RWPE1 (cell line): ENCODE measurements at places on chromosomes 4 and X.

DNA sequence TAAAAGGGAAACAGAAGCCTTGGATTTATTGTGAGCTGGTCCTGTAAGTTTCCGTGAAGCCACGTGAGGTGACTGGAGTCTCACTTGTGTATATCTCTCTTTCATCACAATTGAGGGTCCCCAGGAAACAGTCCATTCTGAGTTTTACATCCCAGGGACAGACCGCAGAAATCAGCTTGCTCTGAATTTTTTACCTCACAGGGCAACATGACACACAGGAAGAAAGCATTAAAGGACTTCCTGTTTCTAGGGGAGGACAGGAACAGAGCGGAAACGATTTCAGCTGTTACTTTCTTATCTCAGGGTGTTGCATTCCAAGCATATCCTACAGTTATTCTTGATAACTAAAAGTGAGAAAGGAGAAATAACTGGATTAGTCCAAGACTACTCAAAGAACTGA is 553.5 kb downstream of the TRAM1L1 start:
- DNase-seq = no peak

DNA sequence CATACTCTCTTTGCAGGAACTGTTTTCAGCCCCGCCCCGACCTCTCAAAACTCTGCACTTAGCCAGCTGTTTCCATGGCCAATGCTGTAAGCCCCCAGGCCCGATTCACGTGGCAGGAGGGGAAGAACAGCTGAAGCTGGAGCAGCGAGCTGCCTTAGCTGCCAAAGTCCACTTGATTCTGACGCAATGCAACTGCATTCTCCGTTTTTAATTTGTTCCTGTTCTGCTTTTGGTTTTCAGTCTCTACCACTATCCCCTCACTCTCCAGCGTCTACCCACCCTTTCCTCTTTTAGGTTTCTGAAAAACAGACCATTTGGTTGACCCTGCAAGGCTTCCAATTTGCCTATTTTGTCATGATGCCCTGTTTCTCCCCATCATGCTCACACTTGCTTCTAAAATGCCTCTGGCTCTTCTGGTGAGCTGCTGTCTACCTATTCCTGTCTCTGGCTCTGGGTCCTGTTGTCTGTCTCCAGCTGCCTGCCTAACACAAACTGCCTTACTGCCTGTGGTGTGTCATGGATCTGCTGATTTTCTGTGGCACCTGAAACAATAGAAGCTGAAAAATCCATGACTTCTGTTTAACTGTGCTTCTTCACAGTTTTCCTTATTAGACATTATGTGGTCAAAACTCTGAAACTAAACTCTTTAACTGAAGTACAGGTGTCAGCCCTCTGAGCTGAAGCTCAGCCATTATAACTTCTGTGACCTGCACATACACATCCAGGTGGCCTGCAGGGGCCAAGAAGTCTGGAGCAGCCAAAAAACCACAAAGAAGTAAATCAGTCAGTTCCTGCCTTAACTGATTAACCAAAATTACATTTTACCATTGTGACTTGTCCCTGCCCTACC is 160.5 kb upstream of the AGTR2 start:
- no peak for DNase-seq

DNA sequence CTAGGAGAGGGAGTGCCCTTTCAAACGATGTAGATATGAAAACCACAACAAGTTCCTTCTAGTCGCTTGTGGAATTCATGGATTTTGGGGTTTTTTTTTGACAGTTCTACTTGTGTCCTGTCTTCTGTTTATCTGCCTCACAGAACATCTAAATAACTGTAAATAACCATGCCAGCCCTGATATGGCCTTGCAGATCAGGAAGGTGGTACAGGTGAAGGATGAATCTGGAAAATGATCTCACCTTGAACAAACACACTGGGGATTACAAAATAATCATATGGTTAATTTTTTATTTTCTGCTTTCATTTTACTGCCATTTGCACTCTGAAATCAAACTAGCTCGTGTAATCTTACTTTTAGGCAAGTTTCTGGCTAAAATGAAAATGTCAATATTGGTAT is 37.2 kb downstream of the GPR82 start:
- DNase-seq = no peak

DNA sequence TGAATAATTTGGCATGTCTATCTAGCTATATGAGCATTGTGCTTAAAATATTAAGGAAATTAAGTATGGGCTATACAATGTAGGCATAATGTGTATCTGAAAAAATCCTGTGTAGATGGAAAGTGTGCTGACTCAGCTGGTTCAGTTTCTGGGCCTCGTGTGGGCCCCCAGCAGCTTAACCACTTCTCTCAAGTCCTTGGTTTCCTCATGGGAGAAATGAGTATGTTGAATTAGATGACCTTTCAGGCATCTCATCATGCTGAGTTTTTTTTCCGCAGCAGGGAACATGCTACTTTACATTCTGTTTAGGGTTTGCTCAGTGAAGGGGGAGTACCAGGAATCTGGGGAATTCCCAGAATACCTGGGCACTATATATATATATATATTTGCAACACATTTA is 30.5 kb downstream of the RHOH start:
- no peak for DNase-seq

DNA sequence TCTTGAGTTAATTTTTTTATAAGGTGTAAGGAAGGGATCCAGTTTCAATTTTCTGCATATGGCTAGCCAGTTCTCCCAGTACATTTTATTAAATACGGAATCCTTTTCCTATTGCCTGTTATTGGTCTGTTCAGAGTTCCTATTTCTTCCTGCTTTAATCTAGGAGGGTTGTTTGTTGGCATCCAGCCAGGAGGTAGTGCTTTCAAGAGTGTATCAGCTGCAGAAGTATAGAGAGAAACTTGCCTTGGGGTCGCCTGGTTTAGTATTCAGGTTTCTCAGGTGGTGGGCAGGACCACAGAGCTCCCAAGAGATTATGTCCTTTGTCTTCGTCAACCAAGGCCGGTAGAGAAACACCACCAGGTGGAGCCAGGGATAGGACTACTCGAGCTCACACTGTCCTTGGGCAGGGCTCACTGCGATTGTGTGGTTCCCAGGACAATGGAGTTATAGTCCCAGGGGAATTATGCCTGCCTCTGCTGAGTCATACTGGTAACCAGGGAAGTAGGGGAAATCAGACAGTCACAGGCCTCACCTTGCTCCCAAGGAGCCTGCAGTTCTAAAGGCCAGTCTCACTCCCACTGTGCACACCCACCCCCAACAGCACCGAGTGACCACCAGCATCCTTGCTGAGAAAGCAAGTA is 168.1 kb downstream of the VSIG4 start:
- peak; percentile 65 for DNase-seq

DNA sequence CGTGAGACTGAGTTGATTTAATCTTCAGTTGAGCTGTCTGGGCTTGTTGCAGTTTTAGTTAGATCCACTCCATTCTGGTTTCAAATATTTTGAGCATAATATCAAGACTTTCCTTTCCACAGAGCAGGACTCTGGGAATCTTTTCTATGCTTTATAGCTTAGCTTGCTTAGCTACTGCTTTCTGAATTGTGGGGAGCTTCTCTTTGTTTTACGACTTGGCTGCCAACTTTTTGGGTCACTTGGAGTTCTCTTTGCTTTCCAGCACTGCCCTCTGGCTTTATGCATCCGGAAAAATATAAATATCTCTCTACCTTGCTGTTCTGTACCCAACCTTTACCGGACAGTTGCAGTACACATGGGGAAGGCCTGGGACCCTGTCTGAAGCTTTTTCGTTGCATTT is 292.1 kb downstream of the STIM2 start:
- peak; percentile 5 for DNase-seq

DNA sequence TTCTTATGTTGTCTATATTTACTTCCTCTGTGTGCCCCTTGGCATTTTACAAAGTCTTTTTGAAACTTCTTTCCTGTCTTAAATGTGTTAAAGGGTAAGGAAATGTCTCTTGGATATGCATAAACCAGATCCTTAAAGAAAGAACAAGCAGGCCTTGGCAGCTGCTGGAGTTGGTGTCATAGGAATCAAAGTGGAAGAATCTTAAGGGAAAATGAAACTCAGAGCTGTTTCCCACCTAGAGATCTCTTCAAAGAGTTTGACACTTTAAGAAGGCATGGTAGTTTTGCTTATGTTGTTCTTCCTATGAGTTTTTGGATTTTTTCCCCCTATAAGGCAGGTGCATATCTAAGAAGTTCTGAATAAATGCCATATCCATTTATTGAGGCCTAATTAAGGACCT is 37.0 kb upstream of the CWH43 start:
- no peak for DNase-seq

DNA sequence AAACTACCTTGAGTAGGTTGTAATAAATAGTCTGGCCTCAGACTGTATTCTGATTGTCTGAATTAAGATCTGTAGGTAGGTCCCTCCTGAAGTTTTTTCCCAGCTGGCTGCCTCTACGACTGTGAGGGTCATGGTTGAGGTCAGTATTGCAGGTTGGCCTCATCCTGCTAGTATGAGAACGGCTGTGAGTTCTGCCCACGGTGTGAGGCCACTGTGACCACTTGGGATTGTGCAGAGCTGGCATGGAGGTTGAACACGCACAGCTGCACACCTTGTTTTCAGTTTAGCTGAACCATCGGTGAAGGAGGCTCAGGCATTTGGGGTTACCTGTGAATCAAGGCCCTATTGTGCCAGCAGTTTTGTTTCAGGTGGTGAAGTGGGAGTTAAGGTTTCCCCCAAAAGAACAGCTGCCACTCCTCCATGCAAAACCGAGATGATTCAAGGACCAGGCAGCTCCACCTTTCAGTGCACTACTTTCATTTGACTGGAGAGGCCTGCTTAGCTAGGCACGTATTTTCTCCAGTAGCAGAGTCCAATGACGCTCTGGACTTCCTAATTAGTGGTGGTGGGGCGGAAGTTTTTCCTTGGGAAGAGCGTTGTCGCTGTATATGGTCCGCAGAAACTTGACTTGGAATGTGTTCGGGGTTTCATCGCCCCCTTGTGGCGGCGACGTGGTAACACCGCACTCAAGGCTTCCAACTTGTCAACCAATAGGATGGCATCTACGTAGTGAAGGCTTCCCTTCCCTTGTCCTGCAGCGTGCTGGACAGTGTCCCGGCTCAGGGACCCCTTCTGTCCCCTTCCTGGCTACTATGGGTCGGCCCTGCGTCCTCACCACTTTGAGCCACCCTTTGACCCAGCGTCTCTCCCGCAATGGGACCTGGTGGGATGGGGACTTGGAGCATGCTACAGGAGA is 13.8 kb downstream of the CMC4 start:
- peak; percentile 43 for DNase-seq

DNA sequence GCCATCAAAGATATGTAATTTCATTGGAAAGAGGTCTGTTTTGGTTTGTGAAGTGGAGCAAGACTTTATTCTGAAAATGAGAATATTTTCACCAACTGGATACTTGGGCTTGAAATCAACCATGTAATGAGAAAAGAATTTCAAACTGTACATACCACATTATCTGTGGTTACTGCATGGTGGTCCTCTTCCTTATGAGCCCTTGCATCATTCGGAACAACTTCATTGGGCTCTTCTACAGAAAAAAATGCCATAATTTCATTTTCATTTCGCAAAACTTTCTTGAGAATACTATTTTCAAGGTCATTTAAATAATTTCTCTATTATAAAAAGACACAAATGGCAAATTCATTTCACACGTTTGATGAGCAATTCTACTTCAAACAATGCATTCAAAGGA is 148.6 kb upstream of the RPS6KA6 start:
- no peak for DNase-seq

- no peak for DNase-seq
Observed at GRCh38 chr4:64911846-64912245, 502.6 kb upstream of the TECRL start.

DNA sequence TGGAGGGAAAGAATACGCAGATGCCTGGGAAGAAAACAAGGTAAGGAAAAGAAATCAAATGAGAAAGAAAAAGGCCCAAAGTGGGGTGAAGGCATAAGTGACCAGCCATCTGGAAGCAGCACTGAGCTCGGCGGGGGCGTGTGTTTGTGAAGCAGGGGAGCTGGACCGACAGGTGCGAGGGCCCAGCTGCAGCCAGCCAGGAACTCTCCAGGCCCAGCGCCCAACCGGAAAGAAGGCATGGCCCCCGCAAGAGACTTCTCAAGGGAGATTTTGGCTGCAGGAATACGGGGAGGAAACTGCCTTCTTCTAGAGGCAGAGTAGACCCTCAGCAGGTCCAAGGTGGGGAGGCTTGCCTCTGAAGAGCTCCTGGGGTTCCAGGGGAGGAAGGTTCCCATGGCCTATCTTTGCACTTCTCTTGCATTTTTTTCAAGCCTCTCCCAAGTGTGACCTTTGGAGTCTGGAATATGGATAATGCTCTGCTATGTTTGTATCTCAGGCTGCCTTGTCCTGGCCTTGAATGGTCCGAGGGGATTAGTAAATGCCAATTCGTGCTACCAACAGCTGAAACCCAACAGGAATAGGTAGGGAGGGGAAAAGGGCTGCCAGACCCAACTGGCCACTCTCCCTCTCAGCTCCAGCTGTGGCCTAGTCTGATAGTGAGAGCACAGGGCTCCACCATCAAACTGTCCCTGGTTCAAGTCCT is 10.8 kb upstream of the CITED1 start:
- DNase-seq = no peak

DNA sequence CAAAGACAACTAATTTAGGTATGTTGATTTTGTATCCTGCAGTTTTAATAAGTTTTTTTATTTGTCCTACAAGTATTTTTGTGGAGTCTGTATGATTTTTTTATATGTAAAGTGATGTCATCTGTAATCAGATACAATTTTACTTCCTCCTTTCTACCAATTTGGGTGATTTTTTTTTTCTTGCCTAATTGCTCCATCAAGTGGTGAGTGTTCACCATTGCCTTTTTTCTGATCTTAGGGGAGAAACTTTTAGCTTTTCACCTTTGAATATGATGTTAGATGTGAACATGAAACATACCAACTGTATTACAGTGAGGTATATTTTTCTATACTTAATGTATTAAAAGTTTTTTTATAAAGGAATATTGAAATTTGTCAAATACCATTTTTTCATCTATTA is 362.3 kb downstream of the PABPC4L start:
- no peak for DNase-seq

- DNase-seq = no peak
Observed at GRCh38 chr4:134702374-134702773, 500.8 kb upstream of the PABPC4L start.

- DNase-seq = no peak
Observed at GRCh38 chr4:152686452-152687013, 6.7 kb upstream of the TMEM154 start.

GRCh38 chr4:164892018-164892417 is 15.0 kb downstream of the APELA start:
- no peak for DNase-seq

DNA sequence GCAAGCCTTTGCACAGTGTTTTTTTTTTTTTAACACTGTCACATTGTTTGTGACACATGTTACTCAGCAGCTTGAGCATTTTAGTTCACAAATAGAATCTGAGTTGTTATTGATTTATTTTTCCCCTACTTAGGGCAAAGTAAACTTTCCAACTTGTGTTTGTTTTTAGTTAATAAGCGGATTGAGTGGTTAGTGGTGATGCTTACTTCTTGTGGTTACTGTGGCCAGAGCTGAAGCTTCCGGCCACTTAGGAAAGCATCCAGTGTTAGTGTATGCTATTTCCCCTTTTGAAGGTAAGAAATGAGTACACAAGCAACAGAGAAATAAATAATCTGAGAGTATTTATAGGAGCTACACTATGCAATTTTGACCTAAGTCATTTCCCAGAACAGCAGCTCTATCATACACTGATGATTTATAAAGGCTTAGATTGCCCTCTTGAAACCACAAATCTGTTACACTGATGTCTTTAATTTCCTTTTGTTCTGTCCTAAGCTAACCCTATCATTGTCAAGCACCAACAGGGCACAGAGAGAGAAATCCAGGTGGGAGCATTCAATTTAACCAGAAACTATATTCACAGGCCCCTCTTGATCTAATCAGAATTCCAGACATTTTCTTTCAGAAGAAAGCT is 2464.6 kb downstream of the PCDH7 start:
- DNase-seq = no peak

- no peak for DNase-seq
Observed at GRCh38 chr4:81634766-81635549, 163.3 kb upstream of the RASGEF1B start.

- DNase-seq = no peak
Observed at GRCh38 chr4:14958436-14958835, 43.8 kb upstream of the CPEB2 start.
